Neural crest cell (in vitro differentiated cells): ENCODE measurements at places on chromosomes 13 and 19. TPM values are rescaled to one million over a fixed set of nuclear protein-coding genes. Genes with fewer than 3 reads are reported as not detected.

The CCDC70 gene
- not detected in 2 replicates for total RNA-seq

The ZFP82 gene
- 19.0 and 19.1 TPM in 2 replicates for total RNA-seq

GRCh38 chr13:20964904-20965303 lies 62.4 kb upstream of the XPO4 start:
- no peak overlapping the region for H3K4me3 ChIP-seq
- peaks cover 13% of the 10 kb centered on the region for H3K27me3 ChIP-seq
- H3K36me3 ChIP-seq: no peaks in the 10 kb centered on the region
- no peak overlapping the region for H3K27ac ChIP-seq

DNA sequence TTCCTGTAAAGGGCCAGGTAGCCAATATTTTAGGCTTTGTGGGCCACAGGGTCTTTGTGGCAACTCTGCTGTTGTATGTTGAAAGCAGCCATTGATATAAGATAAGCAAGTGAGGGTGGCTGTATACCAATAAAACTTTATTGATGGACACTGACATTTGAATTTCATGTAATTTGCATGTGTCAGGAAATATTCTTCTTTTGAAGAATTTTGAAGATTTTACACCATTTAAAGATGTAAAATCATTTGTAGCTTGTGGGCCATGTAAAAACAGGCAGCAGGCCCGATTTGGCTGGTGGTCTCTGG lies 2.4 kb upstream of the CTU1 start:
- H3K27ac ChIP-seq: no peak overlapping the region
- H3K4me3 ChIP-seq: no peak overlapping the region
- peaks cover 18% of the 10 kb centered on the region for H3K27me3 ChIP-seq
- no peak for DNase-seq

DNA sequence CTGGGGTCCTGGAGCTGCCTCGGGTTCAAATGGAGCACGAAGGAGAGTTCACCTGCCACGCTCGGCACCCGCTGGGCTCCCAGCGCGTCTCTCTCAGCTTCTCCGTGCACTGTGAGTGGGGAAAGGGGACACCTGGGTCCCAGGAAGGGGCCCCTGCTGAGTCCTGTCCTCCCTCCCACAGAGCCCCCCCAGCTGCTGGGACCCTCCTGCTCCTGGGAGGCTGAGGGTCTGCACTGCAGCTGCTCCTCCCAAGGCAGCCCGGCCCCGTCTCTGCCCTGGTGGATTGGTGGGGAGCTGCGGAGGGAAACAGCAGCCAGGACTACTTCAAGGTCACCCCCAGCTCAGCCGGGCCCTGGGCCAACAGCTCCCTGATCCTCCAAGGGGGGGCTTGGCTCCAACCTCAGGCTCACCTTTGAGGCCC lies 11.0 kb upstream of the SIGLEC11 start:
- no peaks in the 10 kb centered on the region for H3K36me3 ChIP-seq
- H3K27me3 ChIP-seq: no peaks in the 10 kb centered on the region
- DNase-seq: no peak
- no peaks in the 10 kb centered on the region for H3K4me1 ChIP-seq
- no peak overlapping the region for H3K4me3 ChIP-seq

DNA sequence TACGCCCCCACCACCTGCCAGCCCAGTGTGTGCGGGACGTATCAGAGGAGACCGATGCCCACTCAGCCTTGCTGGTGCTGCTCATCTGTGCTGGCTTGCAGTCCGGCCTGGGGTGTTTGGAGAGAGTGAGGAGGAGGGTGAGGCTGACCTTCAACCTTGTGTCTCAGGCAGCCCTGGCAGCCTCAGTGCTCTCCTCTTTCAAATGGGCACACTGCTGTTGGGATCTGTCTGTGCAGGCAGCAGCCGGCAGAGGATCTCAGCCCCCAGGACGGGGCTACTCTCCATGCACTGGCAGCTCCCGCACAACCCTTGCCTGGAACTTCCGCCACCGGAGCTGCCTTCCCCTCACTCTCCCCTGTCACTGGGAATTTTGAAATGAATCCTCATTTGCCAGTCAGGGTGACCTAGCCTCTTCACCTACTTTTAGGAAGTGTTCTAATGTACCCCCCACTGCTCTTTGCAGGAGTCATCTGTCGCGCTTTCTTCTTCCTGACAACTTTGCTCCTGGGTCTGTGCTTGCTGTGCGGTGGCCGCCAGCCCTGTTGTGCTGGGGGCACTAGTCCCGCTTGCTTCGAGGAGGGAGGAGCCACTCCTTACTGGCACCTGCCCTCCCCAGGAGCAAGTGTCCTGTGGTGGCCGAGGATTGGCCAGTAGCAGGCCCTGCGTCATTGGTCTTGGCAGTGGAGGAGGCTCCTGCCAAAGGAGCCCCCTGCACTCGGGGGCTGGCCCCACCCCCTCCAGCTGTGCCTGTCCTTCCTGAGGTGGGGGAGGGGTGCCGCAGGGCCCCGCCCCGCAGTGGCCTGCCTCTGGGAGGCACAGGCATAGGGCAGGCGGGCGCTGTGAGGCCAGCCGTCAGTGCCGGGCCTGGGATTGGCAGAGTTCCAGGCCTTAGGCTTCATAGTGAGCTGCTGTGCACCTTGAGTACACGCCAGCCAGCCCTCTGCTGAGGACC lies 53.4 kb downstream of the TSSK6 start:
- H3K27me3 ChIP-seq: no peaks in the 10 kb centered on the region
- peak overlapping the region; percentile 62 for H3K27ac ChIP-seq
- peaks cover 21% of the 10 kb centered on the region for H3K36me3 ChIP-seq

The S1PR5 gene
- 0.79 and 1.1 TPM in 2 replicates for total RNA-seq

GRCh38 chr19:11538232-11539036 lies at the start of gene CNN1:
TSS of gene CNN1 (plus strand) at chr19:11538851. CDS start at chr19:11538928, 77 bp downstream.
- peak; percentile 36 for DNase-seq
- H3K27me3 ChIP-seq: peaks cover 10% of the 10 kb centered on the region
- H3K4me1 ChIP-seq: peaks cover 22% of the 10 kb centered on the region
- H3K4me3 ChIP-seq: peak within 1 kb of the TSS; percentile 31
- peak within 1 kb of the TSS; percentile 78 for H3K27ac ChIP-seq

DNA sequence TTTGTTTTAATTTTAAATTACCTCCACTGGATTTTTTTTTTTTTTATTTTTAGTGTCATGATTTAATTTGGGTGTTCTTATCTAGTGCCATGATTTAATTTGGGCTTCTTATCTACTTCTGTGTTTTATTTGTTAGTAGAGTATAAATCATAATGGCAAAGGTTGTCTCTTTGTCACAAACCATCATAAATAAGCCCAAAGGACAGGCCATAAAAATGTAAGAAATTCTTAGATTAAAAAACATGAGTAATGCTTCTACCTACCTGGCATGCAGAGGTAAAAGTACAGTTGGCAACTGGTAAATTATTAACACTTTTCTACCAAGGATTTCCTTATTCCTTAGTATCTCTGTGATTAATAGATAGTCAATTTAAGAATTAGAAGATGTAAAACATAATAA lies 55.2 kb downstream of the ERCC5 start:
- no peak overlapping the region for H3K4me3 ChIP-seq
- H3K4me1 ChIP-seq: peaks cover 11% of the 10 kb centered on the region
- H3K27ac ChIP-seq: no peak overlapping the region

The OR7C1 gene
- not detected in 2 replicates for total RNA-seq

GRCh38 chr19:56321989-56322440 lies 7.4 kb upstream of the ZSCAN5A start:
- no peak for DNase-seq
- H3K4me3 ChIP-seq: no peak overlapping the region
- peaks cover 4% of the 10 kb centered on the region for H3K4me1 ChIP-seq

DNA sequence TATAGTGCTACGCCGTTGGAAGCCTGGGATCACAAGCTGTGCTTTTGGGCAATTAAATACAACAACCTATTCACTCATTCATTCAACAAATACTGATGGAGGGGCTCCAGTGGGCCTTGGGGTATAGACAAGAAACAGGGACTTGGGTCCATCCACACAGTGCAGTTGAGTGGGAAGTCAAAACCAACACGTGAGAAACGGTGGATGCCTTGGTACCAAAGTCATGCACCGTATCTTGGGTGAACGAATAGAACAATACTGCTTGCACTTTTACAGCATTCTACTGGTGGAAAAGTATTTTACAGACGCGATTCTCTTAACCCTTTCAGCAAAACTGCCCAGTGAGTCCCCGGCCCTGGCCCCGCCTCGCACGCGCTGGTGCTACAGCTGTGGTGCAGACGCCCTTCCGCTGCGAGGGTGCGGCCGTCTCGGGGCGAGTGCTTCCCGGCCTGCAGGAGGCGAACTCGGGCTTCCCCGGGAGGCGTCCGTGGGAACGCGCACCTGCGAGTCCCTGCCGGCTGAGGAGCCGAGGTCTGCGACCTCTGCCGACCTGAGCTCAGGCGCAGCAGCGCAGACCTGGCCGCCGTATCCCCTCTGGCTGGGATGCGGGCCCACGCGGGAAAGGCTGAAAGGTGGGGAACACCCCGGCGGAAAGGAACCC lies 8.3 kb downstream of the TNFRSF19 start:
- peaks cover 2% of the 10 kb centered on the region for H3K36me3 ChIP-seq
- H3K4me3 ChIP-seq: peak overlapping the region; percentile 85
- DNase-seq: peak; percentile 51
- H3K27ac ChIP-seq: no peak overlapping the region

DNA sequence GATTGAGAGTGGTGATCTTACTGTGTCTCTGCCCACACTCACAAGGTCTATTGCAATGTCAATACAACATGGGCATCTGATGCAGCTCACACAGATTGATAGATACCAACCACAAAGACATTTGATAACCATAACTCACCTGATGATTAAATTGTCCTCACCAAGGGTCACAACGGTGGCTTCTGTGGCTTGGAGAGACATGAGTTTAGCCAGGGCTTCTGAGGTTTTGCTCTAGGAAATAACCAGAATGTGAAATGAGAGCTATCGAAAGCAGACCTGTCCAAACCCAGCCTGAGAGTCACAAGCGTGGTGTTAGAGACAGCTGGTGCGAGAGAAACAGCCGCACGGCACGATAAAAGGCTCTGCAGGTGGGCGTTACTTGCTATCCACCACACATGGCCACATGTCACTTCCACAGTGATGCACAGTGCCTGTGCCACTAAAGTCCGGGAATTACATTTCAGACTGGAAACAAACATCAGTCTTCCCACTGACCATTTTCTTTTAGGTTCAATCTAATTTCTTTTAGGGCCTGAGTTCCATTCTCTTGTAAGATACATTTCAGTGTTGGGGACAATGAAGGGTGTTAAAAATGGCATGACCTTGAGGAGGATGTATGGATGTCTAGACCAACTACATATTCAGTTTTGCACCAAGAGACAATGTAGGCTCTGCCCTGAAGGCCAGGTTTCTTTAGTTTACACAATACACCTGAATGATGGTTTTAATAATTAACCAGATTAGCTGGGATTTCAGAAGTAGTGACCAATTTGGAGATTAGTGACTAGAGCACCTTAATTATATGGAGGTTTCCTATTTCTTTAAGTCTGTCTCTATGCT lies 53.7 kb downstream of the ATP7B start:
- H3K27me3 ChIP-seq: no peaks in the 10 kb centered on the region
- no peak overlapping the region for H3K4me3 ChIP-seq
- peaks cover 3% of the 10 kb centered on the region for H3K36me3 ChIP-seq
- H3K4me1 ChIP-seq: peaks cover 5% of the 10 kb centered on the region
- DNase-seq: no peak

The ZNF714 gene
- total RNA-seq: 58.9 and 59.2 TPM in 2 replicates

- H3K36me3 ChIP-seq: no peaks in the 10 kb centered on the region
- peaks cover 9% of the 10 kb centered on the region for H3K4me1 ChIP-seq
- H3K27me3 ChIP-seq: no peaks in the 10 kb centered on the region
- no peak overlapping the region for H3K27ac ChIP-seq
- H3K4me3 ChIP-seq: no peak overlapping the region
Measured at GRCh38 chr13:74203576-74203975, 69.4 kb upstream of the KLF12 start.

The ZSWIM4 gene
- 19.3 and 19.9 TPM in 2 replicates for total RNA-seq

DNA sequence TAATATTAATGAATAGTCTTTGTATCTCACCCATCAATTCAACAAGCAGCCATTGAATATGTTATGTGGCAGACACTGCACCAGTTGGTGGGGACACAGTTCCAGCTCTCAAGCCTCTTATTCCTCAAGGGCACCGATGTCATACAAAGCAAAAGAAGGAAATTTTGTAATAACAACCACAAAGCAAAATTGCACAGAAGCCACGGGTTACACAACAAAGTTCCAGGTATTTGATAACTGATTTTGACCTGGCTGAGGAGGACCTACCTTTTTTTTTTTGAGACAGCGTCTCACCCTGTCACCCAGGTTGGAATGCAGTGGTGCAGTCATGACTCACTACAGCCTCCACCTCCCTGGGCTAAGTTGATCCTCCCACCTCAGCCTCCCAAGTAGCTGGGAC lies 266.7 kb downstream of the FOXO1 start:
- H3K27me3 ChIP-seq: no peaks in the 10 kb centered on the region
- H3K27ac ChIP-seq: no peak overlapping the region
- no peak overlapping the region for H3K4me3 ChIP-seq
- H3K4me1 ChIP-seq: peaks cover 26% of the 10 kb centered on the region
- DNase-seq: no peak
- H3K36me3 ChIP-seq: peaks cover 6% of the 10 kb centered on the region

The DHX34 gene
- 31.6 and 32.4 TPM in 2 replicates for total RNA-seq

GRCh38 chr13:41995946-41996345 lies 35.0 kb upstream of the VWA8 start:
- no peaks in the 10 kb centered on the region for H3K4me1 ChIP-seq
- H3K27me3 ChIP-seq: peaks cover 6% of the 10 kb centered on the region
- H3K36me3 ChIP-seq: no peaks in the 10 kb centered on the region
- no peak overlapping the region for H3K27ac ChIP-seq
- no peak for DNase-seq

DNA sequence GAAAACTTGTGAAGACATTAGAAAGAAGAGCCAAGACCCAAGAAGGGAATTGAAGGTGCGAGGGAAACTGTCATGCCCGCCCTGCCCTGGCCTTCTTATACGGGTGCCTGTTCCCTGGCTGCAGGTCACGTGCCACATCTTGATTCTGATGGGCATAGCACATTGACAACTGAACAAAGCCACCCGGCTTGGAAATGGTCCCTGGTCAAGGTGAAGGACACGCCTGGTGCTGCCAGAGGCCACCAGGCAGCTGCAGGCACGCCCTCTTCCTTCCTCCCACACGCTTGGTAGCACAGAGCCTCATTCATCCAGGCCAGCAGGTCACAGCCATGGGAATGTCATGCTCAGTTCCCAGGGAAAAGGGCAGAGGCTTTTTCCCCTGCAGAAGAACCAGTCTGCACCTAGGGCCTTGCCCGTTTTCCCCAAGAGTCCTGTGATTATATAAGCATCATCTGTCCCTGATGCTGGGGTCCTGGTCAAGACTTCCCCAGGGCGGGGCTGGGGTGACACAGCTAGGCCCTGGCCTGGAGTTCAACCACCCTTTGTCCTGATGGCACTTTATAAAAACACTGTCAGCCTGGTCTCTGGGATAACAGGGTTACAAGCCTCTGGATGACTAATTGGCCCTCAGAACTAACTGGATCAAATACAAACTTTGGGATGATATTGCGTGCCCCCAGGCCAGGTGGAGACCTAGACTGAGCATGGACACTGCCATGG lies 56.0 kb downstream of the CDADC1 start:
- no peak for DNase-seq
- no peaks in the 10 kb centered on the region for H3K27me3 ChIP-seq
- no peak overlapping the region for H3K4me3 ChIP-seq
- no peaks in the 10 kb centered on the region for H3K36me3 ChIP-seq
- H3K27ac ChIP-seq: peak overlapping the region; percentile 13

The SLC39A3 gene
- total RNA-seq: 43.0 and 43.1 TPM in 2 replicates

GRCh38 chr13:27536361-27537101 lies 83.8 kb downstream of the LNX2 start:
- peaks cover 36% of the 10 kb centered on the region for H3K4me1 ChIP-seq
- no peaks in the 10 kb centered on the region for H3K36me3 ChIP-seq
- no peak overlapping the region for H3K4me3 ChIP-seq
